ENCODE measurements at places on chromosomes 16 and 17.

DNA sequence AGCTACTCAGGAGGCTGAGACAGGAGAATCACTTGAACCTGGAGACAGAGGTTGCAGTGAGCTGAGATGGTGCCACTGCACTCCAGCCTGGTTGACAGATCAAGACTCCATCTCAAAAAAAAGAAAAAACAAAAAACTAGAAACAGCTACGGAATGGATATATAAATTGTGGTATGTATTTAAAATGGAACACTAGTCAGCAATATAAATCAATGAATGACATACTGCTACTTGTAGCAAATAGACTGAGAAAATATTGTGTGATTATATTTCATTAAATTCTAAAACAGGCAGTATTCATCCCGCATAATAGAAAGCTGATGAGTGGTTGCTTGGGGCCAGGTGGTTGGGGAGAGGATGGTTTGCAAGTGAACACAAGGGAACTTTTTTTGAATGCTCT, 261.7 kb downstream of the BCAS3 start:
- DNase-seq: no peak

- no peak for DNase-seq
Measured at GRCh38 chr16:27236635-27237218, 31.8 kb downstream of the NSMCE1 start.

DNA sequence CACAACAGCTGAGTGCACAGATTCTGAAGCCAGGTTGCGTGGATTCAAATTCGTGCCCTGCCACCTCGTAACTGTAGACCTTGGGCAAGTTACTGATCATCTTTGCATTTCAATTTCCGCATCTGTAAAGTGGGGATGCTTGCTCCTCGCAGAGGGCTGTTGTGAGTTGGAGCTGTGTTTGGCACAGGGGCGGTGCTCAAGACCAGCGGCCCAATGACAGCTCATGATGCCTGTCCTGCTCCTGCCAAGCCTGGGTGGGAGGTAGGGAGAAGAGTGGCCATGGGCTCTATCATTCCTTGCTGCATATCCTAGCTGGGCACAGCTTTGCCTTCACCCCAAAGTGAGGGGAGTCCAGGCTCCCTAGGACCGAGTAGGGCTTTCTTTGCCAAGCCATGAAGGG, 12.6 kb downstream of the NXPH3 start:
- DNase-seq: no peak

- no peak for DNase-seq
Measured at GRCh38 chr16:57969451-57970123, 1.3 kb downstream of the CNGB1 start.

GRCh38 chr17:68734931-68735330, 133.8 kb upstream of the FAM20A start:
- no peak for DNase-seq

GRCh38 chr17:81868674-81869220, 2.4 kb downstream of the ARHGDIA start:
- no peak for DNase-seq

- DNase-seq: no peak
Measured at GRCh38 chr17:7022781-7023571, at the start of gene BCL6B. Gene BCL6B (plus strand): TSS chr17:7023050. CDS start chr17:7023672, 622 bp downstream.

- no peak for DNase-seq
Measured at GRCh38 chr17:2694381-2695242, 17.0 kb downstream of the CLUH start.

DNA sequence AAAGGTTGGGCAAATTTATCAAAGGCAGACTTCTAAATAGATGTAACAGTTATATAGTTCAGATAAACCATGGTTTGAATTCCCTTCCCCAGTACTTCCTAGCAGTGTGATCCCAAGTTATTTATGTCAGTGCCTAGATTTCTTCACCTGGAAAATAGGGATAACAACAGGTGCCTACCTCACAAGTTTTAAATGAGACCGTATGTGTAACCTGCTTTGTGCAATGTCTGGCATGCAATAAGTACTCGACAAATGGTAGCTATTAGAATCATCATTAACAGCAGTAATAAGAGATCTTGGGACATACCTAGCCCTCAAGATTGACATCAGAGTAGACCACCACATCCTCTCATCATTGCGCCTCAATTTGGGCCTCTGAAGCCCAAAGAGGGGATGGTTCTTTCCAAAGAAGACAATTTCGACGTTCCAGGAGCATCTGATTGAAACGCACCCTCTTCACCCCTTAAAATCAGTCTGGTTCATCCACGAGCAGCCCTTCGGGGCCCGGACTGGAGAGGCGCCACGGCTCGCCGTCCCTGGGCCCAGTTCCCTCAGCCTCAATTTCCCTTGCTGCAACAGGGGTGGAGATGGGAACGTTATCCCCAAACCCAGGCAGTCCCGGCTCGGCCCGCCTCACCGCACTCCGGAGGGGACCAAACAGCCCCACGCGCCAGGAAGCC, 541 bp downstream of the ACACA start:
- DNase-seq: no peak

DNA sequence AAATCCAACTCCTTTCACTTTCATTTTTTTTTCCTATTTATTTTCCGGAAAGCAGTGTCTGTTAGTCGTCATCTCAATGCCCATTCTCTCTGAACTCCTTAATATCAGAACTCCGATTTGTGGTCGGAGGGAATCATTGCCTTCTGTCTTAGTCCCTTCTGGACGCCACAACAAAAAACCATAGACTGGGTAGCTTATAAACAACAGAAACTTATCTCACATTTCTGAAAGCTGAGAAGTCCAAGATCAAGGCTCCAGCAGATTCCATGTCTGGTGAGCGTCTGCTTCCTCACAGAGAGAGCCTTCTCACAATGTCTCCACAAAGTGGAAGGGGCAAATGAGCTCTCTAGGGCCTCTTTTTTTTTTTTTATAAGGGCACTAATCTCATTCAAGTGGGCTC, 296.6 kb upstream of the CDH11 start:
- DNase-seq: no peak

DNA sequence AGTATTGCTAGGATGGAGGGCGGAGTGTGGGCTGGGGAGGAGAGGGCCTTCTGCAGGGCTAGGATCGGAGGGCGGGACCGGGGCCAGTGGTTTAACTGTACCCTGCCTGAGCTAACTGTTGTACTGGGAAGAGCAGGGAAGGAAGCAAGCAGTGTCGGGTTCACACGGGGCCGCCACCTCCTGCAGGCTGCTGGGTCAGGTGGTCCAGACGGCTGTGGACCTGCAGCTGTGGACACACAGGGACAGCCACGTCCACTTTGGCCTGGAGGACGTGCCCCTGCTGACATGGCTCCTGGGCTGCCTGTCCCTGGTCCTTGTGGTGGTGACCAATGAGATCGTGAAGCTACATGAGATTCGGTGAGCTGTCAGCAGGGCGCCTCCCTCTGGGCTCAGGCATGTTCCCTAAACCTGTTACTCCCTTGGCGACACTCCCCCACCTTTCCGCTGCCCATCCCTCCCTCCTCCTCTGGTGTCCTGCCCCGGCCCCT, 16.6 kb downstream of the CASKIN2 start:
- no peak for DNase-seq

All from activated effector memory CD4-positive, alpha-beta T cell treated with Interleukin-2 at 50 U/mL for 16 hours (primary cell).